ENCODE measurements at places on chromosomes 1 and 21. TPM values are rescaled to one million over a fixed set of nuclear protein-coding genes. Genes with fewer than 3 reads are reported as not detected.

The RPS6KA1 gene
- total RNA-seq: 2.6 TPM

The CFAP74 gene
- not detected for total RNA-seq

The LORICRIN gene
- not detected for total RNA-seq

The EPHB2 gene
- 1.9 TPM for total RNA-seq

The S100A14 gene
- total RNA-seq: not detected

The TMEM240 gene
- 1.2 TPM for total RNA-seq

The LCE1B gene
- total RNA-seq: not detected

The LRRC42 gene
- 24.7 TPM for total RNA-seq

The IL22RA1 gene
- total RNA-seq: 0.20 TPM

The SH3BGR gene
- 2.7 TPM for total RNA-seq

The PAQR7 gene
- 6.0 TPM for total RNA-seq

The PDE4B gene
- total RNA-seq: 3.9 TPM

The AMY2A gene
- total RNA-seq: not detected

The SLC25A24 gene
- total RNA-seq: 23.1 TPM

The C1QB gene
- total RNA-seq: not detected

The ST6GALNAC3 gene
- total RNA-seq: 0.88 TPM

The PLA2G2D gene
- total RNA-seq: not detected

The CD5L gene
- total RNA-seq: not detected

The CNR2 gene
- not detected for total RNA-seq

The TFF1 gene
- total RNA-seq: not detected

The DNAH14 gene
- 4.0 TPM for total RNA-seq

The PROK1 gene
- total RNA-seq: not detected

The CRYAA gene
- total RNA-seq: not detected

The IGSF3 gene
- 1.3 TPM for total RNA-seq

The GBP1 gene
- total RNA-seq: 14.0 TPM

The DDR2 gene
- 95.1 TPM for total RNA-seq

The LAMC2 gene
- total RNA-seq: 2.2 TPM

The RCC1 gene
- total RNA-seq: 35.4 TPM

The MOB3C gene
- total RNA-seq: 20.2 TPM

The RAB25 gene
- not detected for total RNA-seq

The OR6K3 gene
- total RNA-seq: not detected

The MR1 gene
- 20.7 TPM for total RNA-seq

The KCNE1 gene
- 0.05 TPM for total RNA-seq

The KANK4 gene
- total RNA-seq: not detected

The HHIPL2 gene
- 0.81 TPM for total RNA-seq

The ARHGAP30 gene
- not detected for total RNA-seq

The BCL10 gene
- total RNA-seq: 15.7 TPM

The IQCC gene
- total RNA-seq: 0.87 TPM

The TAS1R1 gene
- not detected for total RNA-seq

The C1orf53 gene
- 5.1 TPM for total RNA-seq

The IRF6 gene
- total RNA-seq: 0.39 TPM

The ROR1 gene
- total RNA-seq: 15.4 TPM

The MNDA gene
- total RNA-seq: not detected

The PRAMEF12 gene
- not detected for total RNA-seq

The GTF2B gene
- 29.4 TPM for total RNA-seq

The PLEKHN1 gene
- 0.50 TPM for total RNA-seq

The GNG4 gene
- 0.34 TPM for total RNA-seq

The AIRE gene
- total RNA-seq: not detected

The LCE2A gene
- not detected for total RNA-seq

The FAM177B gene
- not detected for total RNA-seq

All from cardiac ventricle fibroblast (primary cell).